ENCODE measurements at places on chromosomes 5 and 9.

GRCh38 chr9:93235300-93235960, 51.5 kb downstream of the WNK2 start:
- DNase-seq, result peak; percentile 54

DNA sequence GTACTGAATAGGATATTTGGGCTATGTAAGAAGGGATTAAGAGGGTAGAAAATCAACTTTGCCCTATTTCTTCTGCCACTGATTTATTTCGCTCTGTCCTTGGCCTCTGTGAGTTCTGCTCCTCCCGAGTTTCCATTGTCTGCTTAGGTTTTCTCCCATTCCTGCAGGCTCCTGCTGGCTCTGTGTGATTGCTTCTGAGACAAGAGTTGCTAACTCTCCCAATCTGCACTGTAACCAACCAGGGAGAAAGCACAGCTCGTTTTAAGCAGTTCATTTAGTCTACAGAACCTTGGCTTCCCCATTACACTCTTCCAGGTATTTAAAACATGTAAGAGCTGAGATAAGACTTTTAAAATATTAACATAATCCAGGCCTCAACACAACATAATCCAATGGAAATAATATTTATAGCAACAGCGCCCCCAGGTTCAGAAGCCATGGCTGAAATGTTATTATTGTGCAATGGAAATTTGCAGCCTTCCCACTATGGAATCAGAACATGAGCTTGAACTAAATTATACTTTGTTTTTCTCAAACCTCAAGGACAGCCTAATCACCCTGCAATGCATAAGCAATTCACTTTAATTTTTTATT, 203.5 kb downstream of the ERCC6L2 start:
- peak; percentile 12 for DNase-seq

DNA sequence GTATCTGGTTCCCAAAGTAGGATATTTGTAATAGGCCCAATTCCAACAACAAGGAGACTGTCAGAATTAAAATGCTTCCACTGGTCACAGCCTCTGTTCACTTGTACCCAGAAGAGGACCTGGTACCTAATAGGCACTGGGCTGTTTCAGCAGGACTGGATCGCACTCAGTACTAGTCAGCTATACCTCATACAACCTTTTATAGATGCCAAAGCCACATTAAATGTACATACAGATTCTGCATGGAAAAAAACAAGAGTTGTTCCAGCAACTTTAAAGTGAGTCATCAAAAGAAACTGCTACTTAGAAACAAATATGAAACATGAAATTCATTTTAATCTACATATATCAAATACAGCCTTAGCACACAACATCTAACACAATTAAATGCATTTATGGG, 87.5 kb downstream of the GPR21 start:
- DNase-seq, result no peak

DNA sequence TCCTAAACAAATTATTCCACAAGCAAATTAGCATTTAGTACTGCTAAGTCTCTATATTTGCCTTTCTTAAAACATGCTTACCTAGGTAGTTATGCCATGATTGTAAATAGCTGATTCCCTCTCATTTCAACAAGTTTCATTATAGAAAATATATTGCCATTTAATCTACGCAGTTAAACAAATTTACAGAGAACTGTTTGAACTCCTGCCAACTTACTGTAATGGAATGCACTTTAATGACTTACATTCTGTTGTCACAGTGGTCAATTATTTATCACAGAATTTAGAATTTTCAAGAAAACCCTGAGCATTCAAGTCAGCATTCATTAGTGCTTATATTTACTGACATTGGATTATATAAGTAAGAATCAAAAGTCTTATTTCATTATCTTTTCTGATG, 19.6 kb downstream of the SLC38A9 start:
- no peak for DNase-seq

- no peak for DNase-seq
These were observed 875 bp downstream of the ACO1 start for GRCh38 chr9:32385152-32385884.

Measured in NCI-H82 (cell line).